Heart right ventricle (tissue), 16 donors: ENCODE measurements at places on chromosomes 2 and 18. TPM values are rescaled to one million over a fixed set of nuclear protein-coding genes. Genes with fewer than 3 reads are reported as not detected.

Gene NUP35
- 5.4 TPM for total RNA-seq

Gene GALNT3
- total RNA-seq, result 0.21 TPM

Gene DPP10
- total RNA-seq, result not detected

Gene GCG
- total RNA-seq, result not detected

Gene RALBP1
- total RNA-seq, result 51.5 TPM
